Activated naive CD8-positive, alpha-beta T cell treated with anti-CD3 and anti-CD28 coated beads for 36 hours (primary cell): ENCODE measurements at places on chromosomes 12 and 14. TPM values are rescaled to one million over a fixed set of nuclear protein-coding genes. Genes with fewer than 3 reads are reported as not detected.

The CMKLR1 gene
- not detected for total RNA-seq

DNA sequence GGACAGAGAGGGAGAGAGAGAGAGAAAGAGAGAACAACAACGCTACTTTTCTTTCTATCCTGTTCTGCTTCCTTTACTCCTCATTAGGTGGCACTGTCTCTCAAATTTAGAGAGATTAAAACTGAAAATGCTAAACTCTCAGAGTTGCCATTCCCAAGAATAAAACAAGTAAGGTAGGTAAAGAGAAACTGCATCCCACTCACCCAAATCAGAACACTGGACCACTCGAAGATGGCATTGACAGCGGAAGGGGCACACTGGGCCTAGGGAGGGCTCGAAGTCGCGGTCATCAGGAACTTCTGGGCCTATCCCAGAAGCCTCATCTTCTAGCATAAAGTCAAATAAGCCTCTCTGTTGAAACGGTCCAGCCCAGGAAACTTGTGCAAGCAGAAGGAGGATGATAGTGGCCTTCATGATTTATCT lies 4.5 kb downstream of the DCN start:
- H3K36me3 ChIP-seq, result no peaks in the 10 kb centered on the region
- H3K4me1 ChIP-seq, result peaks cover 3% of the 10 kb centered on the region
- H3K27ac ChIP-seq, result no peak overlapping the region
- DNase-seq, result no peak
- no peaks in the 10 kb centered on the region for H3K27me3 ChIP-seq

The SSTR1 gene
- not detected for total RNA-seq

- no peaks in the 10 kb centered on the region for H3K27me3 ChIP-seq
- no peaks in the 10 kb centered on the region for H3K36me3 ChIP-seq
- no peak for DNase-seq
- H3K4me3 ChIP-seq, result no peak overlapping the region
Observed at GRCh38 chr12:49160399-49160798, 28.5 kb downstream of the TUBA1A start.

DNA sequence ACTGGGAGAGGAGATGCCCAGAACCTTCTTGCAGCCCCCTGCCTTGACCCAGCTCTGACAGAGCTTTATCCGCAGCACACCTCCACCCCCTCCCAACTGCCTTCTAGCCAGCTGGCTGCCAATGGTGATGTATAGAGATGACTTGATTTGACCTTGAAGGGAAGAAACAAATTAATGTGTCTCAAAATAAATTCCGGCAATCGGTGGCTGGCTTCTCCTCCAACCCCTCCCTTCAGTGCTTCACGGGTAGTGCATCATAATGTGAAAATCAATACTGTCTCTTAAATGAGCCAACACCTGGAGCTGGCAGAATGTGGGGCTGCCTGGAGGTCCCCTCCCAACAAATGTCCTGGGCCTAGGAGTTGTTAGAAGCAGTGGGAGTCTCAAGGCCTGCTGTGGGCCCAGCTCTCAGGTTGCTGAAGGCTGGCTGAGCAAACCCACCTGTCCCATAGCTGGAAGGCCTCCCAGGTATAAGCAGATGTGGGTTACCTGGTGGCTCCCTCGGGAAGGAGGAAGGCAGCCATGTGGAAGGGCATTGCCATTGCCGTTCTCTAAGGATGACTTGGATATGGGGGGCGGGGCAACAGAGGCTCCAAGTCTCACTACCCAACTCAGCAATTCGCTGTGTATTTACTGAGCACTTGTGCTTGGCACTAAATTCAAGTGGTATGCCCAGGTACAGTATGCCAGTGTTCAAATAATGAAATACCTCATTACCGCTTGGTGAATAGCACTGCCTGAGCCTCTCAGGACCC lies 23.2 kb downstream of the HSPB8 start:
- no peak overlapping the region for H3K27ac ChIP-seq
- H3K4me1 ChIP-seq, result no peaks in the 10 kb centered on the region
- no peak for DNase-seq
- no peaks in the 10 kb centered on the region for H3K27me3 ChIP-seq
- no peak overlapping the region for H3K4me3 ChIP-seq

GRCh38 chr14:25381498-25381897 lies 331.6 kb upstream of the STXBP6 start:
- no peak overlapping the region for H3K4me3 ChIP-seq
- no peak for DNase-seq
- no peaks in the 10 kb centered on the region for H3K36me3 ChIP-seq

The TRPV4 gene
- not detected for total RNA-seq

- no peak overlapping the region for H3K27ac ChIP-seq
- H3K36me3 ChIP-seq, result no peaks in the 10 kb centered on the region
- peaks cover 2% of the 10 kb centered on the region for H3K4me1 ChIP-seq
- H3K27me3 ChIP-seq, result peaks cover 4% of the 10 kb centered on the region
- H3K4me3 ChIP-seq, result no peak overlapping the region
Observed at GRCh38 chr12:126936181-126936851, 1330.7 kb upstream of the TMEM132C start.

The TUNAR gene
- total RNA-seq, result not detected

GRCh38 chr12:55818886-55819285 lies 1.0 kb downstream of the ORMDL2 start:
- H3K27ac ChIP-seq, result no peak overlapping the region
- peaks cover 33% of the 10 kb centered on the region for H3K36me3 ChIP-seq
- DNase-seq, result no peak
- no peak overlapping the region for H3K4me3 ChIP-seq
- H3K27me3 ChIP-seq, result no peaks in the 10 kb centered on the region

The OAS2 gene
- 122 TPM for total RNA-seq

DNA sequence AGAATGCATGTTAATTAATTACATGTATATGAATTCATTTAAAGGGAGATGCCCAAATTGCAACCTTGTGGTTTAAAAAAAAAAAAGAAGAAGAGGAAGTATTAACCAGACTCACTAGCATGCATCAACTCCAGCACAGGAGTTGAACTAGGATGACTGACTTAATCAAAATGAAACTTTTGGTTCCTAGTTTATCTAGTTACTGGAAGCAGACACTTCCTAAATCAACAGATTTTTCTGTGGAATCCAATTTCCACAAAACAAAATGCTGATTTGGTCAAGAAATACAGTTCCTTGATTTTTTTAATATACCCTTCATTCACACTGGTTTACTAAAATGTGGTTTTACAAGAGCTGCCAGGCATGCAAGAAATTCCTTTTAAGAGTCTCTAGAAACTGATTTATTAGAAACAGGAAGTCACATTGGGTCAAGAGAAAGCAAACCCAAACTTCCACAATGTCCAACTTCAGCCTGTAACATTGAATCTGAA lies 41.6 kb downstream of the ITPR2 start:
- no peak overlapping the region for H3K27ac ChIP-seq

- H3K27ac ChIP-seq, result peak overlapping the region; percentile 23
- peaks cover 3% of the 10 kb centered on the region for H3K4me1 ChIP-seq
- H3K36me3 ChIP-seq, result peaks cover 24% of the 10 kb centered on the region
- DNase-seq, result no peak
Observed at GRCh38 chr12:50099302-50100008, 4.4 kb upstream of the GPD1 start.

DNA sequence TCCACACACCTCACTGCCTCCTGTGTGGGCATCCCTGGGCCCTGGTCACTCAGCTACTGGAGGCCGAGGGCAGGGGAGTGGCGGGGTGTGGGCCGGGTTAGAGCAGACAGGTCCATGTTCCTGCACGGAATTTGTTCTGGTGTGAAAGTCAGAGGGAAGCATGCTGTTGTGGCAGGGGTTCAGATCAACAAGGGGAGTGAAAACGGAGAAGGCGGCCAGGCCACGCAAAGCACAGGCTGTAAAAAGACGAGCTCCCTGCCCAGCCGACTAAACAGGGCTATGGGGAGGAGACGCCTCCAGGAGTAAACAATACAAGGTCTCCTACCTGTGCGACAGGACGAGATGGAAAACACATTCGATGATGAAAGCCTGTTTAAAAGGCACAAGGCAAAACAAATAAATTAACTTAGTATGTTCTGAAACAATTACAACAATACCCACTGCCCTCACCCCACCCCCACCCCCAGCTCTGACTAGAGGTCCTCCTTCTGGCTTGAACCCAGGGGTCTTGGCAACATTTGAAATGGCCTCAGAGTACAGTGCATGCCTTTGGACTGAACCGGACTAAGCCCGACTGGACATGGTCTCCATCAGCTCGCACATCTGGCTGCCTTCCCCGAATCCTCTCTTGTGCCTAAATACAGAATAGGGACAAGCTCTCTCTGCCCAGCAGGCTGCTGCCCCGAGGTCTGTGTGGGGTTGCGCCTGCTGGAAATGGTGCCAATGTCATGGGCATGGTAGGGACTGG lies 274.9 kb upstream of the DIO3 start:
- no peak overlapping the region for H3K27ac ChIP-seq
- H3K27me3 ChIP-seq, result peaks cover 30% of the 10 kb centered on the region
- H3K4me1 ChIP-seq, result no peaks in the 10 kb centered on the region
- no peak for DNase-seq
- no peak overlapping the region for H3K4me3 ChIP-seq

GRCh38 chr12:89777733-89778379 lies 69.2 kb upstream of the ATP2B1 start:
- no peaks in the 10 kb centered on the region for H3K4me1 ChIP-seq
- H3K27me3 ChIP-seq, result no peaks in the 10 kb centered on the region
- H3K27ac ChIP-seq, result no peak overlapping the region
- DNase-seq, result no peak
- no peak overlapping the region for H3K4me3 ChIP-seq

The ANP32D gene
- total RNA-seq, result not detected

DNA sequence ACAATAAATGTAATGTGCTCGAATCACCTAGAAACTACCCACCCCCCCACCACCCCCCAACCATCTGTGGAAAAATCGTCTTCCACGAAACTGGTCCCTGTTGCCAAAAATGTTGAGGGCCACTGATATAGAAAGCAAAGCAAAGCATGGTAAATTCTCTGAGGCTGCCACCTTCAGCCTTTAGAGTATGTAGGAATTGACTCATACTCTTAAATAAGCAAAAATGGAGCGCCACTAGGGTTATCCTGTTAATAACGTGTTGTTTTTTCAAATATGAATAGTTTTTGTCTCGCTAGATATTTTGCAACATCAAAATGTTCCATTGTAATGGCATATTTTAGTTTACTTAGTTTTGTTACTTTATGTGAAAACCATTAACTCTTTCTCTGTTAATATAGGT lies 18.2 kb downstream of the DYNC1H1 start:
- H3K27ac ChIP-seq, result no peak overlapping the region
- H3K27me3 ChIP-seq, result no peaks in the 10 kb centered on the region
- no peak overlapping the region for H3K4me3 ChIP-seq
- H3K36me3 ChIP-seq, result peaks cover 17% of the 10 kb centered on the region
- H3K4me1 ChIP-seq, result peaks cover 4% of the 10 kb centered on the region
